ENCODE measurements at places on chromosomes 2 and 18.

GRCh38 chr2:34570266-34570872 lies 971.3 kb upstream of the FAM98A start:
- DNase-seq: no peak

DNA sequence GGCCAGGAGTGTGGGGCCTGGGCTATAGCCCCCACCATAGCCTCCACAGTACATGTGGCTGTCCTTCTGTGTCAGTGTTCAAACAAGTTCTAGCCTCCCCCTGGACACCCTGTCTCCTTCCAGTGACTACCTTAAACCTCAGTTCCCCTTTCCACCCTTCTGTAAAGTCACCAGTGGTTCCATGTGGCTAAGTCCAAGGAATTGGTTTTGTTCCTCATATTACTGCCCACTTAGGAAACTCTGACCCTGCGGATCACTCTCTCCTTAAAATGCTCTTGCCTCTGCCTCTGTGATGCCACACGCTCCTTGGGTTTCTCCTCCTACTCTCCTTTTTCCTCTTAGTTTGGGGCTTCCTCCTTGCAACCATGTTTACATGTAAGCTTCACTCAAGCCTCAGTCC lies 27.8 kb upstream of the REL start:
- DNase-seq: no peak

- DNase-seq: no peak
Measured at GRCh38 chr2:43138441-43138840, 88.0 kb downstream of the ZFP36L2 start.

DNA sequence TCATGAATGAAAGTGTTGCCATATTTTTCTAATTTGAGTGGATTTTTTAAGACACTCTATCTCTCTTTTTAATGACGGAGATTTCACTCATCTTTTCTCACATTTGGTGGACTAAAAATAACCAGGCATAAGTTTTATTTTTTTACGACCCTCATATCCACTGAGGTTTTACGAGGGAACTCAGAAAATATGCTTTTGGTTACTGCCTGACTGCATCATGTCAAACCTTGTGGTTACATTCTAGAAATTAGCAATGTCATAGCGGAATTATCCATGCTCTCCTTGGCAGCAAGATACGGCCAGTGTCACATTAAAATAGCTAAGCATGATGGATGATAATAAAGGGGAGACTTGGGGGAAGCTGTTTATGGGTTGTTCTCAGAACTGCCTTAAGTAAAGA lies 428.6 kb upstream of the FSHR start:
- no peak for DNase-seq

- peak; percentile 87 for DNase-seq
Measured at GRCh38 chr2:98412751-98413458, 31.8 kb upstream of the INPP4A start.

- no peak for DNase-seq
Measured at GRCh38 chr18:75742516-75742915, 315.0 kb upstream of the SMIM21 start.

- DNase-seq: peak; percentile 17
Measured at GRCh38 chr2:189874586-189875320, 90.5 kb downstream of the PMS1 start.

GRCh38 chr2:128622371-128622770 lies 303.7 kb upstream of the HS6ST1 start:
- no peak for DNase-seq

- DNase-seq: peak; percentile 37
Measured at GRCh38 chr18:48693625-48694262, 154.9 kb downstream of the CTIF start.

- no peak for DNase-seq
Measured at GRCh38 chr2:150520033-150520432, 32.6 kb upstream of the RND3 start.

GRCh38 chr2:241019441-241020139 lies 21.2 kb downstream of the SNED1 start:
- no peak for DNase-seq

DNA sequence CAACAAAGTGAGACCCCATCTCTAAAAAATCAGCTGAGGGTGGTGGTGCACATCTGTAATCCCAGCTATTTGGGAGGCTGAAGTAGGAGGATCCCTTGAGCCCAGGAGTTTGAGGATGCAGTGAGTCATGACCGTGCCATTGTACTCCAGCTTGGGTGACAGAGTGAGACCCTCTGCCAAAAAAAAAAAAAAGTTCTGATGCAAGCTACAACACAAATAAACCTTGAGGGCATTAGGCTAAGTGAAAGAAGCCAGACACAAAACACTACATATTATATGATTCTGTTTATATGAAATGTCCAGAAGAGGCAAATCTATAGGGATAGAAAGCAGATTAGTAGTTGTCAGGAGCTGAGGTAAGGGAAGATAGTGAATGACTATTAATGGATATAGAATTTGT lies 13.0 kb downstream of the YWHAQ start:
- DNase-seq: peak; percentile 34

GRCh38 chr2:139885921-139886498 lies 1105.8 kb upstream of the NXPH2 start:
- no peak for DNase-seq

DNA sequence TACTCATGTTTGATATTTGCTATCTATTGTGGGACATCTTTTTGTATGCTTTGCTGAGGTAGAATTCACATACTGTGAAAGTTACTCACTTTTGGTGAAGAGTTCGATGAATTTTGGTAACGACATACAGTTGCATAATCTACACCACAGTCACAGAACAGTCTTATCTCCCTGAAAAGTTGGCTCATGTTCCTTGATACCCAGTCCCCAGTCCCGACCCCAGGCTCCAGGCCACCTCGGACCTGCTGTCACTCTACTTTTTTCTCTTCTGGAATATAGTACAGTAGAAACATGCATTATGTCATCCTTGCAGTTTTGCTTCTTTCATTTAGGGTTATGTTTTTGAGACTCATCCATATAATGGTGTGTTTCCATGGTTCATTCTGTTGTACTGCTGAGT lies 191.7 kb downstream of the FAM210A start:
- no peak for DNase-seq

- DNase-seq: peak; percentile 83
Measured at GRCh38 chr2:46481198-46482193, 2.1 kb downstream of the TMEM247 start.

DNA sequence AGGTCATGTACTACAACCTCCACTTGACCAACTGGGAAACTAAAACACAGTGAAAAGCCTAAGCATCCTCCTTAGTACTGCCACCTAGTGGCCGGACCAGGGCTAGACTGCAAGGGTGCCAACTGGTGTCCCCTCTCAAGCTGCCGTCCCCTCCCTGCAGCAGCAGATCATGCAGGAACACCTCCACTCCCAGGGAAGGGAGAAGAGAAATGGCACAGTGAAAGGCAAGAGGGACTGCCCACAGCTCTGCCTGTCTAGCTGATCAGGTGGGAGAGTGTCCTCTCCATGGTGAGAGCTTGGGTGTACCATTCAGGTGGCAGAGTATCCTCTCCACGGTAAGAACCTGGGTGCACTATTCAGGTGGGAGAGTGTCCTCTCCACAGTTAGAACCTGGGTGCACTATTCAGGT lies 78.1 kb downstream of the AAK1 start:
- peak; percentile 27 for DNase-seq

- peak; percentile 72 for DNase-seq
Measured at GRCh38 chr2:47357483-47357882, 45.5 kb upstream of the MSH2 start.

GRCh38 chr18:3055186-3055728 lies 42.3 kb upstream of the LPIN2 start:
- DNase-seq: peak; percentile 8

DNA sequence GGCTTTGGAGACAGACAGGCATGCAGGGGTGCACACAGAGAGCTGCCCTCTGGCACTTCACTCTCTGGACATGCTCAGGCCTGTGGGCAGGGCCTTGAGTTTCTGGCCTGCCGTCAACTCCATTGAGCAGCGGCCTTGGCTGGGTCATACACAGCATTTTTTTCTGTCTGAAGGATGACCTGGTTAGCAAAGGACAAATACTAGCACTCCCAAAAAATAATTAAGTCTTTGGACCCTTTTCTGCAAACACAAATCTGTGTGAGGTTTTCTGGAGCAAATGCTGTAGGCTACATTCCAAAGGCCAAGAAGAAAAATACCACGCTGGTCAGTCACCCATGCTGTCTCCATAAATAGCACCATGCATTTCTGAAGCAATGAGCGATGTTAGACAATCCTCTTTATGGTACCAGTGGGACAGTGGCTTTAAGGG lies 124.7 kb upstream of the CTAGE1 start:
- peak; percentile 65 for DNase-seq

- peak; percentile 24 for DNase-seq
Measured at GRCh38 chr2:150339282-150339681, 148.2 kb downstream of the RND3 start.

GRCh38 chr18:23033056-23033455 lies 99.9 kb downstream of the RBBP8 start:
- DNase-seq: no peak

DNA sequence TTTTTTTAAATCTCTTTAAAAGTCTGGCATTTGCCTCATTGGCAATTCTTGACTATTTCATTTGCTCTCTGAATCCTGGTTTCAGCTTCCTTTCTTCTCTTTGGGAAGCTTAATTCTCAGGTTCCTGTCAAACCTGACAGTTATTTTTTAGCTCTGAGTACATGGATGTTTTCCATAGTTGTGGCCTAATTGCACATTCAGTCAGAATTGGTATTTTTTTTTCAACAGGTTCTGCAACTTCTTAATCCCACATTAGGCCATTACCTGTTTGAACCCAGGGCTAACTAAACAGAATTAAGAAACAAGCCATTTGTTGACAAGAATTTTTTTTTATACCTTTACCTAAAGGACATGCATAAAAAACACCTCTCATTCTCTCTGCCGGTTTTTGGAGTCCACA lies 338.8 kb downstream of the SETBP1 start:
- DNase-seq: no peak

DNA sequence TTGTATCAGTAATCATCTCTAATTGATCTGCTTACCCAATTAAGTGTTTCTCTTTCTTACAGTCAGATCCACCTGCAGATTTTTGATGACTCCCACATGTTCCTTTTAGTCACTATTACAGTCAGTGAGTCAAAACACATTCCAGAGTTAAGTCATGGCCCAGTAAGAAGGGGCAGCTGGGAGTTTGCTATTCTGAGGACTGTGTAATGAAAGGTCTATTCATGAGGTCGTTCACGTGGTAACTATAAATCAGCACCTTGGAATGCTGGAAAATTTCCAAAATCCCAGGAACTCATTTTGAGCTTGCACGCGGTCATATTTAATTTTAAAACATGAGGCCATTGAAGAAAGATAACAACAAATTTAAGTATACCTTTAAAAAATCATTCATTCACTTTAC lies 252.5 kb downstream of the XIRP2 start:
- peak; percentile 96 for DNase-seq

DNA sequence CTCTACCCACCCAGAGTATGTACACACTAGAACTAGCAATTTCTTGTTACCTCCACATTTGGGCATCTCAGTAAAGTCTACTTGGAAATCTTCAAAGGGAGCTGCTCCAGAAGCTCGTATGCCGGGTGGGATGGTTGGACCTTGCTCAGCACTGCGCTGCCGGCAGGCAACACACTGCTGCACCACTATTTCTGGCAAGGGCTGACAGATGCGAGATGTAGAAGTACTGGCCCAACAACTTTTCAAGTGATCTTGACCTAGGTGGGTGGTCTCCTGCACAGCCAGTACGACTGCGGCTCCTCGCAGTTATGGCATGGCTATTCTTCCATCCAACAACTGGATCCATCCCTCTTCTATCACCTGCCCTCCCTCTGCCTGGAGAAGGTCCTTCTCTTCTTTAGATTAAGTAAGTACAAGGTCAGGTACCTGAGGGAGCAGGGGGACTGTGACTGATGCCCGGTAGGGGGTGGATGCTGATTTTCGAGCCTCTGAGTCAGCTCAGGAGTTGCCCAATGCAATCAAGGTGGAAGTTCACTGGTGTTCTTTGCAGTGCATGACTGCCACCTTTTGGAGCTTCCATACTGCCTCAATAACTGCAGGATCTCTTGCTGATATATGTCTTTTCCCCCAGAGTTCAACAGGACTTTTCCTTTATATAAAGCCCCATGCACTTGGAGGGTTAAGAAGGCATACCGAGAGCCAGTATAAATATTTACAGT lies 100.4 kb upstream of the SLC1A4 start:
- peak; percentile 64 for DNase-seq

- no peak for DNase-seq
Measured at GRCh38 chr18:47724186-47724975, 206.1 kb downstream of the SMAD2 start.

- DNase-seq: peak; percentile 11
Measured at GRCh38 chr2:48651158-48651790, 33.6 kb downstream of the GTF2A1L start.

DNA sequence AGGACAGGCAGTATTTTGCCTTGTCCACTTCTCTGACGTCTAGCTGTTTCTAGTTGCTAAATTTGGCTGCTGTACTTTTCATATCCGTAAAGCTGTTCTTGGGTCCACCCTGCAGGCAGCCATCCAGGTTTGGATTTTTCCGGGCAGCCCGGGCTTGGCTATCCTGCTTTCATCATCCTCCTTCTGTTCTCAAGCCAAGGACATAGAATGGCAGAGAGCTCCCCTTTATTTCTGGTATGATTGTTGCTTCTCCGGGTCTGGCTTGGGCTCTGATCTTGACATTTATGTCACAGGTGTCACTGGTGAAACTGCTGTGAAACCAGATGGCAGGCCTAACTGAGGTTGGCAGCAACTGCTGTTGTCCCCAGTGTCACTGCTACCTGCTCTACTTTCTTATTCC lies 35.5 kb downstream of the SCN2A start:
- DNase-seq: no peak

- DNase-seq: peak; percentile 79
Measured at GRCh38 chr2:55120634-55121359, 70.5 kb upstream of the RTN4 start.

- no peak for DNase-seq
Measured at GRCh38 chr2:239154971-239155805, 245.6 kb downstream of the HDAC4 start.

DNA sequence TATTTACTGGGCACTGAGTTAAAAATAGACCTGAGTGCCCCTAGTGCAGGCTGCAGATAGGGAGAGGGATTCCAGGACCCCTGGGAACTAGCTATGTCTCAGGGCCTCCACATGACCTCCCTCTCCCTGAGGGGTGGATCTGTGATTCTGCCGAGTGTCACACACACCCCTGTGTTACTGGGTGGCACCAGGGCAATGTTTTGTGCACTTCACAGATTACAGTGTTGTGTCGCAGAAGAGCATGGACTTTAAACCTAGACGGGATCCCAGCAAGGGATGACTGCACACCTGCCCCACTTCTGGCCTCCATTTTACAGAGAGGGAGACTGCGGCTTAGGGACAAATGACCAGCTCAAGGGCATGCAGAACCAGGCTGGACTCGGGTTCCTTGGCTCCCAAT lies 65.6 kb downstream of the ZFP36L2 start:
- no peak for DNase-seq

- no peak for DNase-seq
Measured at GRCh38 chr2:215919624-215920243, 93.6 kb downstream of the MREG start.

All from amniotic epithelial cell (primary cell).